ENCODE measurements at places on chromosomes 1 and 21.

- DNase-seq, result no peak
Observed at GRCh38 chr1:19066248-19066873, 109.9 kb upstream of the IFFO2 start.

DNA sequence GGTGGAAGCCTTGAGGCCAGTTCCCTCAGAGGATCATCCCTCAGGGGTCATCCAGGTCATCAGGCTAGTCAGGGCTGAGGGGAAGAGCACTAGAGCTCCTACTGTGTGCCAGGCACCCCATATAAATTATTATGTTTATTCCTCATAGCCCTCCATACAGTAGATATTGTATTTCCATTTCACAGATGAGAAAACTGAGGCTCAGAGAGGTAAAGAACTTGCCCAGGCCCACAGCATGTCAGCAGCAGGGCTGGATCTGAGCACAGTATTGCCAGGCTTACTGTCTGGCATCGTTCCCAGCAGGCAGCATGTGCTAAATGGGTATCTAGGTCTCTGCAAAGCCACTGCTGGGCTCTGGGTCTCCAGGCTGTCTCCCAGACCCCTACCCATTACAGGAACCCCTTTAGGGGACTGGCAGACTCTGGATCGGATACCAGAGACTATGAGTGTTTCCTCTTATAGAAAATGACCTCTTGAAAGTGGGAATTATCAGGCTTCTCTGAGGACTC is 153.3 kb downstream of the PTPRU start:
- no peak for DNase-seq

DNA sequence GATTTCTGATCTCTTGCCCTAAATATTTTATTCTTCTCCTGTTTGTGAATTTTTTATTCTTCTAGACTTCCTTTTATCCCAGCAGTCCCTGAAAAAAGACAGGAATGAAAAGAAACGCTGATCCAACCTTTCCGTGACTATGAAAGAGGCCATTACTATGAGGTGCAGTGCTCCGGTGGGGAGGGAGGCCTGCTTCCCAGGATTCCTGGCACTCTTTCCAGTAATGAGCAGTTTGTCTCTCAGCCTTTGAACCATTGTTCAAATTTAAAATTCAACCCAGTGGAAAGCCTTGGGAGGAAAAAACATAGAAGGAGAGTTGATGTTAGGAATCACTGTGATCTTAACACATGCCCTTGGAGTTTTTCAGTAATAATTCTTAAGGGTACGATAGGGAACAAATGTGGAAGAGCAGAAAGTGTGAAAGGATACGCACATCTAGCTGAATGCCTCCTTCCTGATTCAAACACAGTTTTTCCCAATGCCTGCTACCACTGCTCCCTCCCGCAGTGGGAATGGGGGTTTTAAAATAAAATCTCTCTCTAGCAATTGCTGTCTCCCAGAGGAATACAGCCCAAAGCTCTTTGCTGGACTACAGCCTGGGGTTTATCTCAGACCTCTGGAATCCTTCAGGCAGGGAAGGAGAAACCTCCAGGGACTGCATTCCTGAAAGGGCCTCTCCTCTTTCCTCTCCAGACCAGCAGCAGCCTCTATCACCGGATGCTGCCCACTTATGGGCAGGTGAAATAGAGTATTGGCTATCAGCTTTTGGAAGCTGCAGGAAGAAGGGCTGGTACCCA is 6.1 kb downstream of the IER5 start:
- DNase-seq, result no peak

GRCh38 chr21:17949421-17949820 is 130.3 kb upstream of the C21orf91 start:
- no peak for DNase-seq

DNA sequence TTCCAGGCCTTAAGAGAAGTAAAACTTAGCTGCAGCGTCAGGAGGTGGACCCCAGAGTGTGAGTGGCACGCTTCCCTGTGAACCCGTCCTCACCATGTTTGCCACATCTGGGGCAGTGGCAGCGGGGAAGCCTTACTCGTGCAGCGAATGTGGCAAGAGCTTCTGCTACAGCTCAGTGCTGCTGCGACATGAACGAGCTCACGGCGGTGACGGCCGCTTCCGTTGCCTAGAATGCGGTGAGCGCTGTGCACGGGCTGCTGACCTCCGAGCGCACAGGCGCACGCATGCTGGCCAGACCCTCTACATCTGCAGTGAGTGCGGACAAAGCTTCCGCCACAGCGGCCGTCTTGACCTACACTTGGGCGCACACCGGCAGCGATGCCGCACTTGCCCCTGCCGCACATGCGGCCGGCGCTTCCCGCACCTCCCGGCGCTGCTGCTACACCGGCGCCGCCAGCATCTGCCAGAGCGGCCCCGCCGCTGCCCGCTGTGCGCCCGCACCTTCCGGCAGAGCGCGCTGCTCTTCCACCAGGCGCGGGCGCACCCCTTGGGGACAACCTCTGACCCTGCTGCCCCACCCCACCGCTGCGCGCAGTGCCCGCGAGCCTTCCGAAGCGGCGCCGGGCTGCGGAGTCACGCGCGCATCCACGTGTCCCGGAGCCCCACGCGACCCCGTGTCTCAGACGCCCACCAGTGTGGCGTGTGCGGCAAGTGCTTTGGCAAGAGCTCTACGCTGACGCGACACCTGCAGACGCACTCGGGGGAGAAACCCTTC is 9.3 kb downstream of the ZNF672 start:
- DNase-seq, result no peak

DNA sequence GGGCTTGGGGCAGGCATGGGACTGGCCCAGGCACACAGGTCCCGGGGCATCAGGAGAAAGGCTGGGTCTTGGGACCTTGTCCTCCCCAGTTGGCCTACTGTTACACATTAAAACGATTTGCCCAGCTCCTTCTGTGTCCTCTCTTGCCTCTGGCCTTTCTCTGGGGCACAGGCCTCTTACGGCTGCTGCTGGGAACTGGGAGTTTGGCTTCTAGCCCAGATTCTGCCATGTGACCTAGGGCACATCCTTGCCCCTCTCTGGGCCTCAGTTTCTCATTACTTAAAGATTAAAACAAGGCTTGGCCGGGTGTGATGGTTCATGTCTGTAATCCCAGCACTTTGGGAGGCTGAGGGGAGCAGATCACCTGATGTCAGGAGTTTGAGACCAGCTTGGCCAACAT is 14.0 kb downstream of the KDF1 start:
- no peak for DNase-seq

GRCh38 chr1:51325878-51326755 is 4.2 kb downstream of the TTC39A start:
- DNase-seq, result no peak

GRCh38 chr1:154863315-154864174 is 6.5 kb downstream of the KCNN3 start:
- peak; percentile 62 for DNase-seq

DNA sequence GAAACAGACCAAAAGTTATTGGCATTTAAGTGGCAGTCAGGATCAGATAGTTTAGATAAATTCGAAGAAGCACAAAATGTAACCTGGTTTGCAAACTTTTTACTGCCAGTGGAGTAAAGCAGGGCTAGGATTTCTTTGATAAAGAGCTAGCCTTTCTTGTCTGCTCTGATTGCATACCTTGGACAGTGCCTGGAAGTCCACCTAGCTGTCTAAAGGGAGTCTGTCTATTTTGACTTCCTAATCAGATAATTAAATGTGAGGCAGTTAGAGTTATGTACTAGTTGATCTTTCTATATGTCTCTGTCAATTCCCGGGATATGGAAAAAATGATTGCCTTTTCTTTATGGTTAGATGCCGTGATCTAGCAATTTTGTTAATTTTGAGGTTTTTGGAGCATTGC is 4.1 kb downstream of the GPSM2 start:
- DNase-seq, result no peak

GRCh38 chr1:113647164-113647563 is 112.1 kb downstream of the PHTF1 start:
- DNase-seq, result no peak

- DNase-seq, result no peak
Observed at GRCh38 chr1:147444381-147444780, 96.9 kb upstream of the BCL9 start.

GRCh38 chr21:40905251-40905650 is 58.3 kb upstream of the DSCAM start:
- DNase-seq, result no peak

GRCh38 chr1:50420689-50421365 is 2.4 kb downstream of the DMRTA2 start:
- no peak for DNase-seq

- no peak for DNase-seq
Observed at GRCh38 chr1:32411261-32411660, 17.0 kb upstream of the BSDC1 start.

DNA sequence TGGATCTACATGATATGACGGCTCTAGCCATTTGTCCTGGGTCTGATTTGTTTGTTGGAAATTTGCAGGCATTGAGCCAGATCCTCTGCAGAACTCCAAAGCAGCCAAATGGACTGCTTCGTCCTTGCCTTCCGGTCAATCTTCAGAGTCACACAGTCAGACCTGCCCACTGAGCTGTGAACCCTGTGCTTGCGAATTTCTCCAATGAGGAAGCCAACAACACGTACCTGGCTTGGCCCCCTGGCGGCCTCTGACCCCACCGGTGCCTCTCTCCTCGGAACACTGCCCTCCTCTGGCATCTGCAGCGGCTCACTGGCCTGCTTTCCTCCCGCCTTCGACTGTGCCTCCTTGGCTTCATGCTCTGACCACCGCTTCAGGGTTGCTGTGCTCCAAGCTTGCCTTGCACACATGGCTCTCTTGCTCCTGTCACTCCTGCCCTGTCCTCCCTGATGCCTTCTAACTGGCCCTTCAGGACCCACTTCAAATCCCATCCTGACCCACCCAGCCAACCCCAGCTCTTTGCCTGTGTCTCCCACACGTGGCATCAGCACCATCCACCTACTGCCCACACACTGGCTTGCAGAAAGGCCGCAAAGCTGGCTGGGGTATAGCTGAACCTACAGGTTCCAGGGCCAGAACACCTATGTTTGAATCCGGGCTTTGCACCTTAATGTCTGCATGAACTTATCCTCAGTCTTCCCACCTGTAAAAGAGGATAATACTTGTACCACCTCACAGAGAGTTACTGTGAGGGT is 128.2 kb downstream of the KCNN3 start:
- no peak for DNase-seq

GRCh38 chr1:85495556-85495955 is 30.6 kb upstream of the DDAH1 start:
- no peak for DNase-seq

DNA sequence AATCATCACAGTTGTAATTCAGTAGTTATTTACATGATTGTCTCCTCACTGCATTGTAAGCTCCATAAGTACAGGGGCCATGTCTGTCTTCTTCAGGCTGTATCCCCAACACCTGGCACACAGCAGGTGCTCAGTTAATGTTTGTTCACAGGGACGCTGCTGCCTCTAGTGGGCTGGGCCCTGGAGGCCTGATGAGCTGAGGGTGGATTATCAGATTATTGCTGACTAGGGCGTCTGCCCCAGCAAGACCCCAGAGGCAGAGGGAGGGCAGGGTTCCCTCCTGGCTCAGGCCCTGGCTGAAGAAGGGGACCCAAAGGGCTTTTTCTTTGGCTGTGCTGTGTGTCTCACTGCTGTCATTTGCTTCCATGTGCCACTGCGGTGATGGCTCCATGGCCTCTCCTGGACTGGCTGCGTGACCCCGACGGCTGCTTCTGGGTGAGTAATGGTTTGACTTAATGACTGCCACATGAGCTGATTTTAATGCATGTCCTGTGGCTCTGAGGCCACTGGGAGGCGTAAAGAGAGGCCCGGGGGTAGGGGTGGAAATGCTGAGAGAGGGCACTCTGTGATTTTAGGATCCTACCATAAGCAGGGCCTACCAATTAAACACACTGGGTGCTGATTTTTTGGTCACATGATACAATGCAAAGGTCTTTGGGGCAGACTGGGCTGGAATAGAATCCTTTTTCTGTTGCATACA is 20.8 kb upstream of the EPB41 start:
- no peak for DNase-seq

DNA sequence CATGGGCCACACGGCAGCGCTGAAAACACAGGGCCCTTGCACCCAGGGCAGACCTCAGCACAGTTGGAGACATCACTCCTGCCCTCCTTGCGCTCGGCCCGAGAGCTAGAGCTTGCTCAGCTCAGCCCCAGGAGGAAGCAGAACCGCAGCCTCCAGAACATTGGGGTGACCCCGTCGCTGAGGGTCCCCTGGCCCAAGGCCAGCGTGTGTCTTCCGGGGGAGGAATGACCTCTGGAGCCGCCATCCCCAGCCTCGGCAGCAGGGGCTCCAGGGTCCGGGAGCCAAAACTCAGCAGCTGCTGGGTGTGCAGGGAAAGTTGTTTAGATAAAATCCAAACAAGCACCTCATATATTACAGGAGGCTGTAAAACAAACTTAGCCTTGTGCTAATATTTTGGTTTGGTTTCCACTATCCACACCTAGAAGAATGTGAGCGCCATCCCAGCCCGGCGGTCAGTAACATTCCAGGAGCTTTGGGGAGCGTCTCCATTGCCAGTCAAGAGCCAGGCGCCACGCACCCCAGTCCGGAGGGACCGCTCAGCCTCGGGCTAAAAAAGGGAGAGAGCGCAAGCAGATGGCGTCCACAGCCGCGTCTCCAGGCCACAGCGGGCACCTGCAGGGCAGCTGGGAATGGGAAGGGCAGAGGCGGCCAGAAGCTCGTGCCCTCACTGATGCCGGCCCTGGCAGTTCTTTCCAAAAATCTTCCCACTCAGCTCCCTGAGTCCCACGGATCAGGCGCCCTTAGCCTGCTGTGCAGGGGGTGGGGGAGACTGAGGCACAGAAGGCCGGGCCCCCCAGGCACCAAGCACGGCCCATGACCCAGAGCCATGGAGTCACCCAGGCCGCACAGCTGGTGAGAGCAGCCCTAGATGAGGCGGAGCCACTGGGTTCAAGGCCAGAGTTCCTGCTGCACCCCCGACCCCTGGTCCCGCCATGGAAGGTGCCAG is 52.0 kb downstream of the SLX9 start:
- no peak for DNase-seq

- DNase-seq, result no peak
Observed at GRCh38 chr1:221845650-221846371, 103.9 kb upstream of the DUSP10 start.

DNA sequence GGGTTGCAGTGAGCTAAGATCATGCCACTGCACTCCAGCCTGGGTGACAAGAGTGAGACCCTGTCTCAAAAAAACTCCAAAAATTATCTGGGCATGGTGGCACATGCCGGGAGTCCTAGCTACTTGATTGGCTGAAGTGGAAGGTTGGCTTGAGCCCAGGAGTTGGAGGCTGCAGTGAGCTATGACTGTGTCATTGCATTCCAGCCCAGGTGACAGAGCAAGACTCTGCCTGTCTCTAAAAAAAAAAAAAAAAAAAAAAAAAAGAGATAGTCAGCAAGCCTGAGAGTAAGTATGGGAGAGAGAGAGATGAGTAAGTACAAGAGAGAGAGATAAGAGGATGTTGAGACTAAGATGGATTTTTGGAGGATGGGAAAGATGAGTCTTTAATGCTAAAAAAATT is 180.8 kb upstream of the CACYBP start:
- DNase-seq, result no peak

All from GM18507 (cell line).